Fibroblast of pulmonary artery (primary cell): ENCODE measurements at places on chromosomes 2 and 18.

DNA sequence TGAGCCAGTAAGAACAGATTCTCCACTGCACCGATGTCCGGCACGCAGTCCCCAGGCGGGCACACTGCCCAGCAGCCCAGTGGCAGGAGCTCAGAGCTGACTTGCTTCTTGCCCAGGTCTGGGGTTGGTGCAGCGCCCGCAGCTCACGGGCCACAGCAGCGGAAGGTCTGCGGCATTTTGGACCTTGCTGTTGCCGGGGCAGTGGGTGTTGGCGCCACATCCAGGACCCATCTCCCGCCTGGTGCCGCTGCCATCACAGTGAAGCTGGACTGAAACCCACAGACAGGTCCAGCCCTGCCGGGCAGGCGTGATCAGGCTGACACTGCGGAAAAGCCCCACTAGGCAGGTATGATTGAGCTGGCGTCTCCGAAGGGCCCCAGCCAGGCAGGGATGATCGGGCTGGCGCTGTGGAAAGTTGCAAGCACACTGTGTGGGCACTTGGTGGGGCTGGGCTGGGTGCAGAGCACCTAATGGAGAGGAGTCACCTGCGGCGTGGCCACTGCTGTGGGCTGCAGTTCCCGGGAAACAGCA is 75.5 kb downstream of the SLC66A2 start:
- DNase-seq, result no peak

GRCh38 chr18:12857215-12857905 is 26.7 kb downstream of the PTPN2 start:
- DNase-seq, result no peak

DNA sequence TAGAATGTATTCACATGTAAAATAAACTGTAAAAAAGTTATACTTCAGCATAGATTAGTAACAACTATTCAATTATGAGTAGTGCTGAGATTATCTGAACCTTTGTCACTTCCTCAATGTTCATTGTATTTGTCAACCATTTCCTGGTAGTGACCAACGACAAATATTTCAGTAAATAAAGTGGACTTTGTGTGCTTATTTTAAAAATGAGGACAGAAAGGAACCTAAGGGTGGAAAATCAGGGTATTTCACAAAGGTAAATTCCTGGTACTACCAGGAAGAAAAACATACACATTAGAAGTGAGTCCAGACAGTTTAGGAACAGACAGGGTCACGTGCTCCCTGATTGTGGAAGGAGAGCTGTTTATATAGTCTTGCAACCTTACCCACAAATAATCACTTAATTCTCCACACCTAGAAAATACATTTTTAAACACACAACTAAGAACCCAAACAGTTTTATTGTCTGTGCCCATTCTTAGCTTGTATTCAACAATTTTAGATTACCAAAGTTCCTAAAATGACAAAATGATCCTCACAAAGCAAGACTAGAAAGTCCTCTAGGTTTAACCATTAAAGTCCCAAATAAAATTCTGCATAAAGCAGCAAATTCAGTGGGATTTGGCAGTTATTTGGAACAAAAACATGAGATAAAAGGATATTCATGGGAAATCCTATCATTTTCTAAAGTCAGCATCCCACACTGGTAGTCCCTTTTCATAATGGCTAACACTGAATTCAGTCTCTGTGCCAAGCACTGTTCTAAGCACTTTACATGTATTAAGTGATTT is 28.2 kb downstream of the PELI1 start:
- DNase-seq, result no peak

DNA sequence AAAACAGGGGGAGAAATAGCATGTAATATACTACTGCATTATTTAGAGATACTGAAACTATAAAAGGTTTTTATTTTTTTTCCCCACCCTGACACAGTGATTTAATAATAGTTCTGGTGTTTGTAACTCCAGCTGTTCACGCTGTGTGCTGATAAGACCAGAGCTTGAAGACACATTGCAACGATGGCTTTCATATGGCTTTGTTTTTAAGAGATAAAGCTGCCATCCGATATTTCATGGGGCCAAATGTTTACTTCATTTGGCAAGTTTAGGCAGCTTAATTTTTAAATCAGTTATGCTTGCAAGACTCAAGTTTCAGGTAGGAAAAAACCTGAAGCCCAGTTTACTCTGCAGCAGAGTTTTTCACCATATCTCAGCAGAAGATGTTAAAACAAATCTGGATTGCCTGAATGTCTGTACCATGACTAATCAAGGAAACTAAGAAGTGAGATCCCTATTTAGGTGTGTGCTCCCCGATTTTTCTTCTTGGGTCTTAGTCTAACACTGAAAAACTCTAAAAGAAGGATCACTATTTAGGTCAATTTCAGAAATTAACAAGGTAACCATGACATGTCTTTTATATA is 508.6 kb downstream of the PARD3B start:
- peak; percentile 36 for DNase-seq

GRCh38 chr2:1927896-1928568 is 183.7 kb upstream of the PXDN start:
- DNase-seq, result no peak

DNA sequence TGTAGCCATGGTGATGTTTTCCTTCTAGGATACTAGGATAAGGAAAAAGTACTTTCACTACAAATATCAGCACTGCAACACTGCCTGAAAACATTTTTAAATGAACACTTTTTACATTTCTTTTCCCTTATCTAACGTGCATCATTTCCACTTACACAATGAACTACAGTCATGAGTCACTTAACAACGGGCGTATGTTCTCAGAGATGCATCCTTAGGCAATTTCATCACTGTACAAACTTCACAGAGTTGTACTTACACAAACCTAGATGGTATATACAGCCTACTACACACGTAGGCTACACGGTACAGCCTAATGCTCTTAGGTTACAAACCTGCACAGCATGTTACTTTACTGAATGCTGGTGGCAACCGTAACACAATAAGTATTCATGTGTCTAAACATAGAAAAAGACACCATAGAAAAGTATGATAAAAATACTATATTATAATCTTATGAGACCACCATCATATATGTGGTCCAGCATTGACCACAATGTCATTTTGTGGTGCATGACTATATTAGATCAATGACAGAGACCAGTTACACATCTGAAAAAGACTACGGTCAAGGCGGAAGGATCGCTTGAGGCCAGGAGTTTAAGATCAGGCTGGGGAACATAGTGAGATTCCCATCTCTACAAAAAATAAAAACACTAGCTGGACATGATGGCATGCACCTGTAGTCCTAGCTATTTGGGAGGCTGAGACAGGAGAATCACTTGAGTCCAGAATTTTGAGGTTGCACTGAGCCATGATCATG is 39.8 kb downstream of the WDR33 start:
- DNase-seq, result peak; percentile 96

DNA sequence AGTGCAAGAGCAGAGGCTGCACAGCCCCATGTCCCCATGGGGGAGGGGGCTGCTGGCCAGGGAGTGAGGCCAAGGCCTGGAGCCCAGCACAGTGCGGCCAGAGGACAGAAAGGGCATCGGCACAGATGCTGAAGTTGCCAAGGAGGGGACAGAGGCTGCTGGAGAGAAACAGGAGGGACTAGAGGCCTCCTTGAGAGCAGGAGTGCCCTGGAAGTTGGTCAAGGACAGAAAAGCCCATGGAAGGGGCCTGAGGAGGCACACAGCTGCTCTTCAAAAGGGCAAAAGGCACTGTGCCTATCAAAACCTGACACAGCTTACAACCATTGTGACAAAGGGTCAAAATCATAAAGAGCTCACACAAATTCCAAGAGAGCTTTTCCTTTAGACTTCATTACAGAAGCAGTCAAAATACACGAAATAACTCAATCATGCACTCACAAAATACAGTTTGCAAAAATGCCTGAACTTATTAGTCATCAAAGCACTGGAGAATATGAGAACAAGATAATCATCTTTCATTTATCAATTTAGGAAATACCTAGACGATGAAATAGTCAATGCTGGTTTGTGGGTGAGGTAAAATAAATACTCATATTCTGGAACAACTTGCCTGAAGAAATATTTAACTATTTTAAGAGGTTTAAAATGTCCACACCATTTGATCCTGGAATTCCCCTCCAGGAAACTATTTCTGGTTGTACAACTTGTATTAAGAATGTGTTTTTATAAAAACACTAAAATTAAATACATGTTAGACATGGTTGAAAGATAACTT is 79.6 kb downstream of the USP40 start:
- peak; percentile 88 for DNase-seq

- no peak for DNase-seq
These were observed 214.2 kb downstream of the BCL11A start for GRCh38 chr2:60339286-60339685.

DNA sequence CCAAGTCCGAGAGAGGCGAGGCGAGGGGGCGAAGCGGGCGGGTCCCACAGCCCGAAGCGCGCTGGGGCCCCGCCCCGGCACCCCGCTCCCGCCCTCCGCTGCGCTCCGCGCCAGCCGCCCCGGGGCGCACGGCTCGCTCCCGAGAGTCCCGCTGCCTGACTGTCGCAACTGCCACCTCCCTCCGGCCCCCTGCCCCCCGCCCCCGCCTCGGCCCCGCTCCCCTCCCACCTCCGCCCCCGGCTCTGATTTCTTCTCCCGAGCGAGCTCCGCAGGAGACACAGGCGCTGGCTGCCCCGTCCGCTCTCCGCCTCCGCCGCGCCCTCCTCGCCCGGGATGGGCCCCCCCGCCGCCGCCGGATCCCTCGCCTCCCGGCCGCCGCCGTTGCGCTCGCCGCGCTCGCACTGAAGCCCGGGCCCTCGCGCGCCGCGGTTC is at the start of gene WNT6:
TSS of gene WNT6 (plus strand) at position 250 of the 432 bp plus-strand sequence. CDS start 233 bp downstream, outside the sequence.
- DNase-seq, result no peak

DNA sequence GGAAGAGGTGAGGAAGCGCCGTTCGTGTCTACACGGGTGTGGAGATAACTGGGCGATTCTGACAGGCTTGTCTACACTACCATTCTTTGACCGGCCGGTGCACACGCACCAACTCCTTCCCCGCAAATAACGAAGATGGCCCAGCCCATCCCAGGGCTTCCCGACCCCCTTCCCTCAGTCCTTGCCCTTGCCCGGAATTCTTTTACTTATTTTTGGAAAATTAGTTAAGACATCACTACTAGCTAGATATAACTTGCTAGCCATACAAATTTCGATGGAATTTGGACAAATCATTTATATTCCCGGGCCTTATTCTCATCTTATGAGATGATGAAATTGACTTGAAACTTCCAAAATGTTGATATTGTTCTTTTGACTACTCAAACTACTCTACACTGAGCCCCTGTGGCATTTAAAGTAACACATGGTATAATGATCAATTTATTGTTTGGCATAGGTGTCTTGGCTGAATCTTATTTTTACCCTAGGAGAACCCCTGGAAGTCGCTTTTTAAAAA is 1.3 kb downstream of the ERICH2 start:
- no peak for DNase-seq

DNA sequence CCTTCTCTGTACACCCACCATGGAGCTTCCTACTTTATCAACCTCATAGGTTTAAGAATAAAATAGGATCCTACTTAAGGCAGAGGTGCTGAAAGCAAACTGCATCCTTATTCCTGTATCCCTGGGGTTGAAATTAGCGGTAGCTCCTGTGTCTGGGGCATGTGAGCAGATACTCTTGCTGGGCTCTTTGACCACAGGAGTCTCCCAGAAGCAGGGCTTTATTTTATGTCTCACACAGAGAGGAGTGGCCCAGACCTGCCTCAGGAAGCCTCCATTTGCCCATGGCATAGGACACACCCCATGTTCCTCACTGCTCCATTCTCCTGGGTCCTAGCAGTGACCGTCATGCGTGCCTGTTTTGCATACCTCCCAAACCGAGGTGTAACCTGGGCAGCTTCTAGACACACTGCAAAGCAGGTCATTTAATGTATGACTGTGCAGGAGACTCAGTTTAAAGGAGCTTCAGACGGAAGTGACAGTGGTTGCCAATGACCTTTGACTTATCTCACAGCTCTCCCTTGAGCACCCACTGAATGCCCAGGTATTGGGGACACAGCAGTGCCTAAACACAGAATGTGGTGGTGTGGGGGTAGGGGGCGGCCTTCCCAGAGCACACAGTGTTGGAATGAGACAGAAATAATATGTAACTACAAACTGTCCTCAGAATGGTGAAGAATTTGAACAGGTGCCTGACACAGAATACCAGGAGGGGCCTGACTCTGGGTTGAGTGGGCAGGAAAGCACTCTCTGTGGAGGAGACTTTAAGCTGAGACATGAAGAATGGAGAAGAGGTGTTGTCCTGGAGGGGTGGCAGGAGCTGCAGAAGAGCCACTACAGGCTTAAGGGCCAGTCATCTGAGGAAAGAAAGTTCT is 3.7 kb downstream of the TMEM37 start:
- no peak for DNase-seq

DNA sequence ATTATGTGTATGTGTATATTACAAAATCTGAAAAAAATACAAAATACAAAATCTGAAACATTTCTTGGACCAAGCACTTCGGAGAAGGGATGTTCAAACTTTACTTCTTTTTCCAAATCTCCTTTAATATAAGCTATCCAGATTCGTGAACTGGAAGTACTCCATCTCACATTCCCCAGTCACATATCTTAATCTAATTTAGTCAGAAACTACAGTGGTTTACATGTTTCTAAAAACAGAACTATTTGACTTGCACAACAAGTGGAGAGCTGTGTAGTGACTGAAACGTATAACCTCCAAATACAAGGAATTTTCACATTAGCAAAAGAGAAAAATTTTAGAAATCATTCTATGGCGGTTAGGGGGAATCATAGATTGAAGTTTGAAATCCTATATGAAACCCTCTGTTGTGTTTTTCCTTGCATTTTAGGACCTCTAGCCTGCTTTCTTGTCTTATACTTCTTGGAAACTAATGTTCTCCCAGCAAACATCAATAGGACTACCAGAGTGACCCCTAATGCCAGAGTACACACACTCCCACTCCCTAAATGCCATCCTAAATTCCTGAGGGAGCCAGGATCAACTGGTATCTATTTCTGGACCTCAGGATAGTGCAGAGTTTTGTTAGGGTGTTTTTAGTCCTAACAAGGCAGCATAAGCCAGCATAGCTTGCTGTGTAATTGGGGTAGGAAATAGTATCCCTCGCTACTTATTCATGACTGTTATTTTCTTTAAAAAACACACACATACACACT is 30.2 kb upstream of the ROCK1 start:
- no peak for DNase-seq

DNA sequence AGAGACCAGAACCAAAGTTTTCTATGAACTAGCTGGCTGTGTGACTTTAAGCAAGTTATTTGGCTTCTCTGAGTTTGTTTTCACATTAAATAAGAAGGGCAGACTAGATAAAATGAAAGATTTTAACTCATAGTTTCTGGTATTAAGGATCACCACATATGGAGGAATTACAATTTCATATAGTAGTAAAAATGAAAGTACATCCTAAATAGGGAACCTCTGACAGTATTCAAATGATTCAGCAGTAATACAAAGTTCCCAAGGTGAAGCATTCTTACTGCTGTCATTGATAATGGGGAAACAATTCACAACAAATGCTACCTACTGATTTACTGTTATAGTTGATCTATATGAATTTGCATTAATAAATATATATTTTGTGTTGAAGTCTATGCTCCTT is 170.3 kb upstream of the VRK2 start:
- no peak for DNase-seq

DNA sequence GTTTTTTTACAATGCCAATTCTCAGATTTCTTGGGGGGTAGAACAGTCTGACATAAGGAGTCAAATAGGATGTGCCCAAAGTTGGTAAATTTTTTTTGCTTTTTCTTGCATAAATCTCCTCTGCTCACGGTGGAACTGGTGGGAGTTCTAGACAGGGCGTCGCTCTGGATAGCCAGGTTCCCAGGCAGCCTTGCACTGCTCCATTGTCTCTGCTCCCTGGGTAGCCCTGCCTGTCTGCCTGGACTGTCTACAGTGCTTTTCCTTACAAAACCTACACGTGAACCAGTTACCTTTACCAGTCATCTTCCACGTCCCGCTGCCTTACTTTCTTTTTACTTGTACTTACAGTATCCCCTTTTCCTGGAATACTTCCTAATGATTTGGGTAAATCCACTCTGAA is 117.1 kb downstream of the ZNF407 start:
- no peak for DNase-seq
